ENCODE measurements at places on chromosomes 6 and 20.

DNA sequence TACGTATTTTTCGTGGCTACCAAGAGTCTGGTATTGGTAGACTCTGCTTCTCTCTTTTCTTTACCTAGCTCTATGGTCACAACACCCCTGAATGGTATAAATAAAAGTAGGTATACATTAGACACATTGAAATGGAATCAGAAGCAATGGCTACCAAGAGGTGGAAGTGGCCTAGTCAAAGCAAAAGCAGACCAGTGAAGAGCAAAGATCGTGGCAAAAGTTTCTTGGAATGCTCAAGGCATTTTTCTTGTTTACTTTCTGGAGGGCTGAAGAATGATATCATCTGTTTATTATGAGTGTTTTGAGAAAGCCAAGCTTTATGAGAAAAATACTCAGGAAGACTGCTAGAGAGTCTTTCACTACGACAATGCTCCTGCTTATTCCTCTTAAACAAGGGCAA is 28.6 kb upstream of the MOCS1 start:
- no peak for DNase-seq

- DNase-seq = no peak
Observed at GRCh38 chr20:62554214-62554897, 78.6 kb upstream of the GATA5 start.

DNA sequence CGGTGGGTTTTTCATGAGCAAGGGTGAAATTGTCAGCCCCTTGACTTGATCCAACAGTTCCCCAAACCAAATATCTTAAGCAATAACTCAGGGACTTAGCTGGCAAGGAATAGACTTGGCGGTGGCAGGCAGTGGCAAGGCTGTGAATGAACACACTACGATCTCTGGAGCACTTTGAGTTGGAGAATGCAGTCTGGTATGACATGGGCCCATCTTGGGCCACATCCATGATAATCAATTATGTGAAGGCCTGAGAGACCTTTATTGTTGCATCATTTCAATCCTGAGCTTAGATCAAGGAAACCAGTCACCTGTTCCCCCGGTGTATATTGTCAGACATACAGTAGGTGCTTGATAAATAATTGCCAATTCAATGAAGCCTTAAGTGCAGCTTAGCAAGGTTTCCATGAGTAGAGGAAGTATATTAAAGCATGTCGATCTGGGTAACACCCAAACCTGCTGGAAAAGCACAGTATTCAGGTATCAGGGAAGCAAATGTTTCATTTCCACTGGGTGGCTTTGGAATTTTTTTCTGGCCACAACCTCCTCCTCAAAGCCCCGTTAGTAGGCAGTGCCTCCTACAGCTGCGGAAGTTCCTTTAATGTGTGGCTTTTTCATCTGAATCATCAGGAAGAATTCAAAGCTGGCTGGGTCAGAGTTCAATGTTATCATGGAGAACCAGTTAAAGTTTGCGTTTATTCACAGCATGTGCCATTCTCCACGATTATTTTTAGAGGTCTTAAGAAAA is 10.2 kb downstream of the CASS4 start:
- DNase-seq = no peak

GRCh38 chr6:115001731-115002350 is 659.0 kb upstream of the HS3ST5 start:
- no peak for DNase-seq

Data from GM10248 (cell line).